Activated naive CD4-positive, alpha-beta T cell treated with anti-CD3 and anti-CD28 coated beads, Interleukin-2, amount 10 ng/mL, durations not matched to agents 7 days and 5 days (primary cell): ENCODE measurements at places on chromosomes 16 and 17.
A peak's percentile ranks its signal among the peaks of the same experiment; 100 is the strongest.

DNA sequence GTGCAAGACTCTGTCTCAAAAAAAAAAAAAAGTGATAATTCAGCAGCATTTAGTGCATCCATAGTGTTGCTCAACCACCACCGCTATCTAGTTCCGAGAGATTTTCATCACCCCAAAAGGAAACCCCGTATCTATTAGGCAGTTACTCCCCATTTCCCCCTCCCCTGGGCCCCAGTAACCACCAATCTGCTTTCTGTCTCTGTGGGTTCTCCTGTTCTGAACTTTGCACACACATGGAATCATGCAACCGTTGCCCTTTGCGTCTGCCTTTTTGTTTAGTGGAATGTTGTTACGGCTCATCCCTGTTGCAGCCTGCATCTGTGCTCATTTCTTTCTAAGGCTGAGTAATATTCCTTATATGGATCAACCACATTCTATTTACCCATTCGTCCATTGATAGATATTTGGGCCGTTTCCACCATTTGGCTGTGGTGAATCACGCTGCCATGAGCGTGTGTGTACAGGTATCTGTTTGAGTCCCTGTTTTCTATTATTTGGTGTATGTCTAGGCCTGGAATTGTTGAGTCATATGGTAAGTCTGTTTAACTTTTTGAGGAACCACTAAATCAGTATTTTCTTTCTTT lies 8.7 kb upstream of the SYNGR2 start:
- DNase-seq = no peak

- DNase-seq = peak; percentile 58
Observed at GRCh38 chr17:81601525-81602120, 35.3 kb downstream of the NPLOC4 start.

- peak; percentile 77 for DNase-seq
Observed at GRCh38 chr16:57807968-57808528, 5.8 kb upstream of the KIFC3 start.

DNA sequence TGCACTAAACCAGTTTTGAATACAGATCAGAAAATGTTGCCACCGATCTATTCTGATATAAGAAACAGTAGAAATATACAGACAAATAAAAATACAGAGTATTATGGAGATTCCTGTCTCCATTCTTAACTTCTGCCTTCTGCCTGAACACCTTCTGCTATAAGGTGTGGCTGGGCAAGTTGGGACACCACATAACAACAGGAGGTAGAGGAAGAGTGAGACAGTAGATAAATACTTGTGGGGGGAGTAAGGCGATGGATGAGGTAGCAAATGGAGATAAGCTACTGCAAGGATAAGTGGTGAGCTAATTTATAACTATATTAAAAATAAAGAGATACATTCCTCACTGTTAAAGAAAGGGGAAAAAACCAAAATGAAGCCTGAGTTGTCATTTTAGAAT lies 143.7 kb downstream of the CDH8 start:
- no peak for DNase-seq

DNA sequence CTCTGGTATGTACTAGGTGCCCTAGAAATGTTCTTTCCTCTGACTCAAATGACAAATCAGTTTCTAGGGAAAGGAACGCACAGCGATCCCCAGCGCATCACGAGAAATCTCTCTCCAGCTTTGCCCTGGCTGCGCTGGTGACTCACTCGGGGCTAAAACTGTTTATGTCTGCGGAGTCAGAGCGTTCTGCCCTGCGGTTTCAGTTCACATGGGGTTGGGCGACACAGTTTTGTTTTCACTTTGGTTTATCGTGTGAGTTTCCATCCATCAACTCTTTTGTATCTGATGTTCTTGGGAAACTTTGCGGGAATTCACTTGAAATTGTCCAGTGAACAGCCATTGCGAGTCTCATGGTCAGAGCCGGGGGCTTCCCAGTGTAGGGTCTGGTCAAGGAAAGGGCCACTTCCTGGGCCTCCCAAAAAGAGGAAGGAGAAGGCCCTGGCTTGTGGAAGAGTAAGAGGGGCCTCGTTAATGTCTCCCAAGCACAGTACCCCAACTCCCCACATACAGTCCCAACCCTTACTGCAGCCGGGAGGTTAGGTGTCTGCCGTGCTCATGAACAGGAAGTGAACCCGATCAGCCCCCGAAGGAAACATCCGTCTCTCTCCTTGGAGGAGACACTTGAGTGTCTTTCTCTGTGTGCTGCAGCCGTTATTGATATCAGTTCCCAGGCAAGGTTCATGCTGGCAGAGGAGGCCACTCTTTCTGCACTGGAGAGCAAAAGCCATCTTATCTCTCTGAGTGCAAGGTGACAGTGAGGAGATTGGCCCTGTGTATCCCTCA lies 643.2 kb downstream of the WWOX start:
- peak; percentile 80 for DNase-seq

- no peak for DNase-seq
Observed at GRCh38 chr16:2428051-2428783, 1.0 kb upstream of the CCNF start.

- peak; percentile 80 for DNase-seq
Observed at GRCh38 chr16:27109666-27110523, 43.2 kb downstream of the C16orf82 start.

DNA sequence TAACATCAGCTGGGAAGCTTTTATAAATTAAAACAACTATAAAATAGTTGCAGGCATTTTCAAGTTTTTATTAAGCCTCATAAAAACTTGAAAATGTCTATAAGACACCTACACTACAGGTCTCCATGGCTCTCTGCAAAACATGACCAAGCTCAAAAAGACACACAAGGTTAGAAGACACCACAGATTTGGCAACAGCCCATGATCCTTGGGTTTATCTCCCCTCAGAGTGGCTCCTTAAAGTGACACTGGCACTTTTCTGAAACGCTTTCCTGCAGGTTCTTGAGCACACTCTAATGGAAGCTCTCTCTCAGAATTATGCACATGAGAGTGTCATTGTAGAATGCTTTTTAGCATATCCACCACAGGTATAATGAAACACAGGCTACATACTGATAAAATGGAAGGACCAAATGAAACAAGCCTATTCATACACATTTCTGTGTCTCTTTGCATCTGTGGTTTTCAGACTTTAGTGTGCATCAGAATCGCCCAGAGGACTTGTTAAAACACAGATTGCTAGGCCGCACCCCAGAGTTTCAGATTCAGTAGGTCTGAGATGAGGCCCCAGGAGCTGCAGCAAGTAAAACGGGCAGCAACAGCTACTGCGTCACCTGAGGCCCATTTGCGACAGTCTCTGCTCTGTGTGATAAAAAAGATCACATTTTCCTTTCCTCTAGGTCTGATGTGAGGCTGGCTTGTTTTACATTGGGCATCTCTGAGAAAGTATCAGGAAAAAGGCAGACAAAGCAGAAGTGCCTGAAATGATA lies 75.0 kb upstream of the WSB1 start:
- DNase-seq = no peak

DNA sequence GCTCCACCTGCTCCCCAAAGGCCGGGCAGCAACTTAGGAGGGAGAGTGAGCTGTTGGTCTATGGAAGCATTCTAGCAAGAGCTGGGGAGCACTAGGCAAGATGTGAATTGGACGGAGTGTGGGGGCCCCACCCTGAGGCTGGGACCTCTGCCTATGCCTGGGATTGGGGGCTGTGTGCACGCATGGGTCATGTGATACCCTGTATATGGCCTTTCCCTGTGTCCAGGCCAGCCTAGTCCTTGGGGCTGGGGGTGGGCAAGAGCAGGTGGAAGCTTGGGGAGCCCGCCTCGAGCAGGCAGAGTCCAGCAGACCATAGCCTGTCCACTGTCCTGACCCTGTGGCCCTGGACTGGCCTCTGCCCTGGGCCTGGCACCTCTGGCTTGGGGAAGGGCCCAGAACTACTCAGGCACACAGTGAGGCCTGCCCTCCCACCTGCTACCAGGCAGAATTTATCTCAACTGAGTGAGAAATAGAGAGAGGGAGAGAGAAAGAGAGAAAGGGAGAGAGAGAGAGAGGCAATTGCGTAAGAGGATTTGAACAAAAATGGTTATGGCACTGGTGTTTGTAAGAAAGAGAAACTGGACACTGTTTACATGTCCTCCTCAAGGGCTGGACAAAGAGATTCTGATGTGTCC lies 19.1 kb downstream of the PDP2 start:
- no peak for DNase-seq

- no peak for DNase-seq
Observed at GRCh38 chr17:20922128-20922670, 120.6 kb downstream of the USP22 start.

GRCh38 chr17:64572682-64573154 lies 65.9 kb downstream of the CEP95 start:
- no peak for DNase-seq

GRCh38 chr17:64685705-64686104 lies 23.6 kb upstream of the SMURF2 start:
- no peak for DNase-seq

DNA sequence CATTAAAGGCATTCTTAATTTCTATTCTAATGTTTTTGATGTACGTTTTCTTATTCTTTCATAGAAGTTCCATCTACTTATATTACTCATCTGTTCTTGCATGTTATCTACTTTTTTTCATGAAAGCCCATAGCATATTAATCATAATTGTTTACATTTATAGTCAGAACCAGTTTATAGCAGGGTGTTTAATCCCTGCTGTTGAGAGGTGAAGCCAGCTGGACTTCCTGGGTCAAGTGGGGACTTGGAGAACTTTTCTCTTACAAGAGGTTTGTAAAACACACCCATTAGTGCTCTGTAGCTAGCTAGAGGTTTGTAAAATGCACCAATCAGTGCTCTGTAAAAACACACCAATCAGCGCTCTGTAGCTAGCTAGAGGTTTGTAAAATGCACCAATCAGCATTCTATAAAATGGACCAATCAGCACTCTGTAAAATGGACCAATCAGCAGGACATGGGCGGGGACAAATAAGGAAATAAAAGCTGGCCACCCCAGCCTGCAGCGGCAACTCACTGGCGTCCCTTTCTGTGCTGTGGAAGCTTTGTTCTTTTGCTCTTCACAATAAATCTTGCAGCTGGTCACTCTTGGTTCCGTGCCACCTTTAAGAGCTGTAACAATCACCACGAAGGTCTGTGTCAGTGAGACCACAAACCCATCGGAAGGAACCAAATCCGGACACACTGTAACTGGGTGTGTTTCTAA lies 120.6 kb downstream of the TANC2 start:
- no peak for DNase-seq

DNA sequence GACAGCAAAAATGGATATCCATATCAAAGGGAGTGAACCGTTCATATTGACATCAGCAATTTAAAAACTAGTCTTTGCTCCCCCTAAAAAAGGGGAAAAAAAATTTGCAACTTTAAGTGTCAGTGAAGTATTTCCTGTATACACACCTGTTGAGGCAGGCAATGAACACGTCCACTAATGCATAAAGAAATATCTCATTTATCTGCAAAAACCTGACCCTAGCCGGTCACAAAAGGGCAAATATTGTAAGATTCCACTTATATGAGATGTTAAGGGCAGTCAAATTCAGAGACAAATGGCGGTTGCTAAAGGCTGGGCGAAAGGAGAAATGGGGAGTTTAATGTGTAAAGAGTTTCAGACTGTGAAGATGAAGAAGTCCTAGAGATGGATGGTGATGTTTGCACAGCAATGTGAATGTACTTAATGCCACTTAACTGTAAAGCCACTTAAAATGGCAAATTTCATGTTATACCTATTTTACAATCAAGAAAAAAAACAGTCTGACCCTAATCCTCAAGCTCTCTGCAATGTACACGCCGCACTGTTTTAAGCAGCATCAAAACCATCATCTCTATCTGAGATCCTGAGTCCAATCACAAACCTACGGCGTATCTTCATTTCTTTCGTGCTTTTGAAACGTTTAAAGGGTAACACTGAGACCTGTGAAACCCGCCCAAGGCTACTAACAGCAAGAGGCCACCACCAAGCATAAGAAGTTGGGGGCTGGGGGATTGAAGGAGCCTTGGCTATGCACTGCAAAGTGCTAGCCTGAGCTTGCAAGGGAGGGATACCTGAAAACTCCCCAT lies 1.1 kb downstream of the PARN start:
- no peak for DNase-seq

- DNase-seq = no peak
Observed at GRCh38 chr16:77853161-77853560, 64.8 kb downstream of the VAT1L start.

DNA sequence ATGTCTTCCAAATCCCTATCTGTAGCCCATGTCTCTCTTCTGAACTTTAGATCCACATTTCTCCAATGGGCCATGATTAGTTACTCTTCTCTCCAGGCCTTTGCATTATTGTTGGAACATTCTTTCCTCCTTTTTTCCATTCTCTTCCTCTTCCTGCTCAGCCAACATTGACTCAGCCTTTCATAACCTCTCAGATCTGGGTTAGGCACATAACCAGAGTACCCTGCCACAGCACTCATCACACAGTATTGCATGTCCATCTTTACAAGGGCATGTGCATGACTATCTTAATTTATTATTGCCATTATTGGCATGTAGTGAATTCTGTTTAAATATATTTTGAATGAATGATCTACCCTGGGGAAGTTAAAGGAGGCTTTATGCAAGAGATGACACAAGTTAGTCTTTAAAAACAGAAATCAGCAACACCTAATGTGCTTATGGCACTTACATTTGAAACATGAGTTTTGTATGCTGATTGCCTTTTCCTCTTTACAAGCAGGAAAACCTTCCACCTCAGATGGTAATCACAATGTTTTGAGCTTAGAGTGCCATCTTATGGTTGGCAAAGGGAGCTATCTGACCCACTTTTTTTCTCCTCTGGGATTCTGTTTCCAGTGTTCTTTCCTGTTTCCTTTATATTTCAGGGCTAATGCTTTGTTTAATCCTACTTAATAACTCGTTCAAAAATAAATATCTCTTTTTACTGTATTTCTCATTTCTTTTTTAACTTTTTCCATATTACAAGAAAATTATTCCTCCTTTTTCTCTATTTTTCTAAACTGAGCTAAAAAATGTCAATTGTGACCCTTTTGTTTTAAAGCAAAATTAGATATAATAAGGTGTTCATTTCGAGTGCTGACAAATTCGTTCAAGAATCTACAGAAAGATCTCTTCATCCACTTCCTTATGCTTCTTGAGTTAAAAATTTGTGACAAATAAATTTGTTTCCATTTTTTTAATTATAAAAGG lies 151.0 kb upstream of the RBL2 start:
- DNase-seq = no peak

DNA sequence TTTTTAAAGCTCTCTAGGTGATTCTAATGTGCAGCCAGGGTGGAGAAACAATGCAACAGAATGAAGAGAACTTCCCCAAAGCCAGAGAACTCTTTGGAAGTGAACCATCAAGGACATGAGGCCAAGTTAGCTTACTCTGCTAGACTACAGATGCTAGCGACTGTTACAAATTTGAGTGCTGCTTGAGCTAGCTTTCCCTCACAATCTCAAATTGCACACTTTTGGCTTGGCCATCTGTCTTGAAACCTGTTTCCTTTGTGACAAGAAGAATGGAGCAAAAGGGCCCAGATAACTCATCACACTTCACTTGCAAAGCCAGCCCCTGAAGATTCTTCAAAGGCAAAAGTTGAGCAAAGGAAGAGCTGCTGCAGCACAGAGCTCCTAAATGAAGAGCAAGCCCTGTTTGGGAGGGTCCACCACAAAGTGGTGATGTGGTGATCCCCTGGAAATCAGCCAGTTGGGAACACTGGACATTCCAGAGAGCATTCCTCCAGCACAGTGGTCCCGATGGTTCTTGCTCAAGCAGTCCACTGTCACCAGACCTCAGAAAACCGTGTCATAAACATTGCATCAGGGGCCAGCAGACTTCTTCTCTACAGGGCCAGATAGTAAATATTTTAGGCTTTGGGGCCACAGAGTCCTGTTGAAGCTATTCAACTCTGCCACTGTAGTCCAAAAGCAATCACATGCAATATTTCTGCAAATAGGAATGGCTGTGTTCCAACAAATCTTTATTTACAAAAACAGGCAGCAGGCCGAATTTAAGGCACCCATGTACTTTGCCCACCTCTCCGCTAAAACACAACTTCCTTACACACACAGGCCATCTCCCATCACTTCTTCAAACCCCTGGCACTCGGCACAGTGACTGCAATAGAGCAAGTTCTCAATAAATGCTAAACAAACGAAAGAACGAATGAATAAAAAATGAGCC lies 21.2 kb downstream of the SLC39A11 start:
- no peak for DNase-seq
